Stimulated activated CD8-positive, alpha-beta memory T cell treated with anti-CD3 and anti-CD28 coated beads, Interleukin-12 subunit alpha, Interleukin-12 subunit beta, amount 100 ng/mL, for 1 hour (primary cell): ENCODE measurements at places on chromosomes 1 and 21.

- DNase-seq, result no peak
These were observed 29.9 kb upstream of the CTBS start for GRCh38 chr1:84603941-84604830.

DNA sequence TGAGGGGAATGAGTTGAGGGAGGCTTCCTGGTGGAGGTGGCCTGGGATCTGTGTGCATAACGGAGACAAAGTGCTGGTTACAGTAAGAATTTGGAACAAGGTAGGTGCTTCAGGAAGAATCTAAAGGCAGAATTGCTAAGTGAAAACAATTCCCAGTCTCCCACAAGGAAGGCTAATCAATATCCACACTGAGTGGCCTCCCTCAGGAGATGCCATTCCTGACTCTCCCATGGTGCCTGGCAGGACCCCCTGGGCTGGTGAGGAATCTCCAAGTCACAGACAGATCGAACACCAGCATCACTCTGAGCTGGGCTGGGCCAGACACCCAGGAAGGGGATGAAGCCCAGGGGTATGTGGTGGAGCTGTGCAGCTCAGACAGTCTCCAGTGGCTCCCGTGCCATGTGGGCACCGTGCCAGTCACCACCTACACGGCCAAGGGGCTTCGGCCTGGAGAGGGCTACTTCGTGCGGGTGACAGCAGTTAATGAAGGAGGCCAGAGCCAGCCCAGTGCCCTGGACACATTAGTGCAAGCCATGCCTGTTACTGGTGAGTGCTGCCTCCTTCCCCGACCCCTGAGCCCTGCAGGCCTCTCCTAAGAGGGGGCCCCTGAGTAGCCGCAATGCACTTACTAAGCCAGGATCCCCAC is 30.7 kb downstream of the IGFN1 start:
- DNase-seq, result no peak

DNA sequence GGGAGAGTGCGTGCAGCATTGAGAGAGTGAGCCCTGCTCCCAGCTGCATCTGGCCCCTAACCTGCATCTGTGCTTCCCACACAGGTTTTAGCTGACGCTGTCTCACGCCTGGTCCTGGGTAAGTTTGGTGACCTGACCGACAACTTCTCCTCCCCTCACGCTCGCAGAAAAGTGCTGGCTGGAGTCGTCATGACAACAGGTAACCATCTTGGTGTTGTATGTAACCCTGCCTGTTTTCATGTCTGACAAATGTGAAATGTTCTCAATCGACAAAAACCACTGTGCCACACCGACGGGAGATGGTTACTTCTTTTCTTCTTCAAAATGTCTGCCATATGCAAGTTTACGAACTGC is 105.8 kb downstream of the ADARB1 start:
- no peak for DNase-seq

DNA sequence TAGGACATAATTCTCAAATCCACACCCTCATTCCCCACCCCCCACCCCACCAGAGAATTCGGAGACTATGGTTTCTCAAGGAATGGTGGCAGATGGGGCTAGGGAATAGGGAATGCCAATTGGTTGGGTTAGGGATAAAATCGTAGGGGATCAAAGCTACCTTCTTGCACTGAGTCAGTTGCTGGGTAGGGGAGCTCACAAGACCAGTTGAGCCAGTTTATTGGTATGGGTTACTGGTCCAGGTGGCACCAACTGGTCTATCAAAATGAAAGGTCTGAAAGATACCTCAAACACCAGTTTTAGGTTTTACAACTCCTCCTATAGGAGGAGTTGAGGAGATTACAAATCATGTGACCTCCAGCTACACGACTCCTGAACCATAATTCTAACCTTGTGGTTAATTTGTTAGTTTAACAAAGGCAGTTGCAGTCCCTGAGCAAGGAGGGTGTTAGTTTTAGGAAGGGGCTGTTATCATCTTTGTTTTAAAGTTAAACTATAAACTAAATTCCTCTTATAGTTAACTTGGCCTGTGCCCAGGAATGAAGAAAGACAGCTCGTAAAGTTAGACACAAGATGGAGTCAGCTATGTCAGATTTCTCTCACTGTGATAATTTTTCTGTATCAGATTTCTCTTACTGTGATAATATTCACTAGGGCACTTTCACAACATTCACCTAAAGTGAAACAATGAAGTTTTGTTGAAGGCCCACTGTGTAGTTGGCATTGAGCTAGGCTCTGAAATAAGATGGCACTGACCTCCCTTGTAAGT is 2.5 kb downstream of the SHISAL2A start:
- DNase-seq, result no peak

- no peak for DNase-seq
These were observed 69.5 kb downstream of the FGGY start for GRCh38 chr1:59366346-59366745.

GRCh38 chr1:41876576-41877445 is 41.9 kb downstream of the HIVEP3 start:
- DNase-seq, result no peak

GRCh38 chr1:3943806-3944577 is 43.9 kb upstream of the C1orf174 start:
- no peak for DNase-seq

- no peak for DNase-seq
These were observed 22.2 kb upstream of the PARP1 start for GRCh38 chr1:226429858-226430715.

DNA sequence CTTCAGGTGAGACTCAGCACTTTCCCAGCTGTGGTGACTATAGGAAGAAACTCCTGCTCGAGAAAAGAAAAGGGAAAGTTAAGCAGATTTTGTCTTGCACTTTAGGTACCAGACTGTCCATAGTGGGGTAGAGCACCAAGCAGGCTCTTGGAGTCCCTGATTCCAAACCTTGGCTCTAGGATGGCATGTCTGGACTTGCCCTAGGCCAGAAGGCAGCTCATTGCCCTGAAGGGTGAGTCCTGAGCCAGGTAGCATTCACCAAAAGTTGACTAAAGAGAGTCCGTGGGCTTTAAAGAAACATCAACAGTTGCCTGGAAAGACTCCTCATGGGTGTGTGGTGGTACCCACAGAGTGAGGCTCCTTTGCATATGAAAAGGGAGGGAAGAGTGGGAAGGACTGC is 145.2 kb upstream of the SNX7 start:
- DNase-seq, result no peak

GRCh38 chr1:209756615-209757445 is 977 bp downstream of the TRAF3IP3 start:
- DNase-seq, result no peak

DNA sequence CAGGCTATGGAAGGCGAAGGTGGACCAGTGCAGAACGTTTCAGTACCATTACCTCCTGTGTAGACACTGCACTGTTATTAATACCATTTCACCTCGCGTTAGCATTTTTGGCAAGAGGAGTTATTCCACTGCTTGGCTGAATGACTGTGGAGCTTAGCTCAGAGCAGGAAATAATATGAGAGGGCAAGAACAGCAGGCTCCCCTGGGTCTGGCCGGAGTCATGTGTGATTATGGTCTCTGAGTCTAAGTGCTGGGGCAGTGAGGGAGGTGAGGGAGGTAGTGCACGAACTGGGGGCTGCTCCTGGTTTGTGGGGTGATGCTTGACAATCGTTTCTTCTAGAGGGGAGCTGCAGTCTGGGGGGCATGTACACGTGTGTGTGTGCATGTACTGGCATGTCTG is 82.9 kb downstream of the MDM4 start:
- no peak for DNase-seq

GRCh38 chr1:4512636-4513035 is 141.8 kb upstream of the AJAP1 start:
- no peak for DNase-seq

GRCh38 chr1:176515310-176515709 is 52.3 kb downstream of the PAPPA2 start:
- DNase-seq, result no peak

DNA sequence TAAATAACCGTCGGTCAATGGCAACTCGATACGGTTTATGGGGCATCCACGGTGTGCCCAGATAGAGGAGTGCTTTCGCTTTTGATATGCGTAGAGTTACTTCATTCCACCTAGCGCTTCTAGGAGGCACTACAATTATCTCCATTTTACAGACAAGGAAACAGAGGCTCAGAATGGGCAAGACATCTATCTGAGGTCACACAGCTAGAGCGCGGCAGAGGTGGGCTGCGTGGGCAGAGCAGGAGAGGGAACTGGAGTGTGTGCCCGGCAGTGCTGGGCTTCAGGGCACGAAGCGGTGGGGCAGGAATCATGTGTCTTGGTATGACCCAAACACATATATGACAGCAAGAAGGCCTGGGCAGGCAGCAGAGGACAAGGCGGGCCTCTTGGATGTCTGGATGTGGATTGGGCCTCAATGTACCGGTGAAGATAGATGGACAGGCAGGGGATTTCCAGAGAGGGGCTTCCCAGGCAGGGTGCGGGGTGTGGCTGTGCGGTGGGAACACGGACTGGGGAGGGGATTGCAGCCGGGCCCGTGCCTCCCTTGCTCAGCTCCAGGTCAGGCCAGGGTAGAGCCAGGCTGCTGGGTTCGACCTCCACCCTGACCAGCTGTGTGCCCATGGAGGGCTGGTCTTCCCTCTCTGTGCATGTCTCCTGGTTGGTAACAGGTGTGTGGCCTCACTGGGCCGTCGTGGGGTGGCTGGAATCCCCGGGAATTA is 21.2 kb downstream of the TP73 start:
- DNase-seq, result no peak

- no peak for DNase-seq
These were observed 94.5 kb downstream of the SYT2 start for GRCh38 chr1:202615501-202616354.

GRCh38 chr1:209057083-209057482 is 526.4 kb upstream of the CAMK1G start:
- DNase-seq, result no peak

DNA sequence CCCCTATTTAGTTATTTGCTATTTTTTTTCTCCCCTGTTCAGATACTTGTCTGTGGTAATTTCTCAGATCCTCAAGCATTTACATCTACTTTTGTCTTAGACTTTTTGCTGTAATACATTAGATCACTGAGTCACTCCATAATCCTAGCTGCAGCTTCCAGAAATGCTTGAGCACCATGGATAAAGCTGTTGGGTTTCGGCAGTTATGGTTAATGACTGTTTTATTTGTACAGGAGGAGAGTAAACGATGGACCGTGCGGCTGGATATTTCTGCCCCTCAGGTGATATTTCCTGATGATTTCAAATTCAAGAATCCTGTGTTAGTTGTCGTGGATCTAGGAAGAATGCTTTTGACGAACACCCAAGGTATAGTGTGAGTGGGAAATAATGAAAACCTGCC is 42.9 kb downstream of the VPS13D start:
- no peak for DNase-seq
